ENCODE measurements at places on chromosomes 12 and 14.

DNA sequence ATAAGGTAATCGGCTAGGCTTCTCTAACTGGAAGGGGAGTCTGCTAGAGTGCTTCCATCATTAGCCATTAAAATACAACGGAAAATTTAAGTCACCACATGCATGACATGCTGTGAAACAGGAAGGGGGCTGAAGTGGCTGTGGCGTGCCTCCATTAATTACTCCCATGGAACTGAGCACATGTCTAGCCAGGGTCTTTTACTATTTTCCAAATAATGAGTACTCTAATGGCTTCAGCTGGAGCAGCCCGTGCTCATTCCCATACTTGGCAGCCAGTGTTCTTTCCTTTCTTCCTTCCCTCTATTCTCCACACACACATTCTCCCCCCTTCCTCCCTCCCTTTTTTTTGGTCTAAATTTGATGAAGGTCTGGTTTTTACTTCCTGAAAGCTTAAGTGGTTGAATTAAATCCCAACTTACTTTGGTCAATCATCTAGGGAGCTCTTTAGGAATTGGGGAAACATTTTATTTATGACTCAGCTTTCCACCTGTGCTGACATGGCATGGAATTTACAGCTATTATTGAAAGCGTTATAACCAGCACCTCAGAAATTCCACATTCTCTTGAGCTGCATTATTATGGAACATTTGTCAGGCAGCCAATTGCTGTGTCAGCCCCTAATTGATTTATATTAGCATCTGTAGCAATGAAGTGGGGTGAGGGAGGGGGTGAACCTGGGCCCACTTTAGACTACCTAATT is 72.3 kb downstream of the LRIG3 start:
- no peak for DNase-seq

- no peak for DNase-seq
Measured at GRCh38 chr12:69266036-69266635, 26.8 kb downstream of the CPSF6 start.

DNA sequence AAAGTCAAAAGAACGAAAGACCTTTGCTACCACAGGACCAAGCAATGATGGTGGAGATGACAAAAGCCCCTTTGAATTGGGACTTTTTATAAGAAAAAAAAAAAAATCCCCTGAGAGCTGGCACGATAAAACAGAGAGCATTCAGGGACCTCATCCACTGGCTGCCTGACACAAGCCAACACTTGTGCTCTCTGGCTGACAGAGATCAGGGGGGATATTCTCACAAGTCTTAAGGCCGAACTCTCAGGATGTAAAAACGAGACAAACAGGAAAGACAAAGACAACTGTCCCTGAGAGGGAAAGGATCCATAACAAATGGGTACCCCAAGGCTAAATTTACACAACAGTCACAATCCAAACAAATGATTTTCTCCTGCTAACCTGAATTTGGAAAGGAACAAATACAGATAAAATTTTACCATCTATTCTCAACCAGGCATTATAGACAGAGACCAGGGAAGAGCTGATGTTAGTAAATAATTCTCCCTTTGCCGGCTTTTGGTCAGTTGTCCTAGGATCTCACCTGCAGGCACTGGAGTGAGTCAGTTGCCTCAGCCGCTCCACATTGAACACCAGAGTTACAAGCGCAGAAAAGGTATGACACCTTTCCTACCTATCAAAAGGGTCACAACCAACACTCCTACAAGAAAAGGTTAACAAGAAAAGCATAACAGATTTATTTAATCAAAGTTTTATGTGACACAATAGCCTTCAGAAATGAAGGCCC is 37.9 kb upstream of the GARIN6 start:
- DNase-seq = no peak

GRCh38 chr12:82593143-82593542 is 93.6 kb upstream of the TMTC2 start:
- no peak for DNase-seq

GRCh38 chr12:123253641-123254459 is 17.8 kb downstream of the CDK2AP1 start:
- DNase-seq = no peak

DNA sequence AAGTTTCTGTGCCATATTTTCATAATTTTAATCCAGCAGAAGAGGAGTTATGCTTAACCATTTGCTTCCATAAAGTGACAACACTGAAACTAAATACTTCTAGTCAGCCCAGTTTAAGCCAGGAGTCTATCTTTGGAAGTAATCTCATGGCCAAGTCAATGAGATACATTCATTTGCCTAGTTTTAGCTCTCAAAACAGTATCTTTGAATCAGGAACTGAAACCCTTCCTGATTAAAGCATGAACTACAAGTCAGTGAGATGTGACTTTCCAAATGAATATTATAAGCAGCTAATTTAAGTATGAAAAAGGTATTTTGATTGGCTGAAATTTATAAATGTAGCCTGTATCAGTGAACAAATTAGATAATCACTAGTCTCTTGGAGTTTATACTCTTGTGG is 491.5 kb downstream of the SLC6A15 start:
- no peak for DNase-seq

DNA sequence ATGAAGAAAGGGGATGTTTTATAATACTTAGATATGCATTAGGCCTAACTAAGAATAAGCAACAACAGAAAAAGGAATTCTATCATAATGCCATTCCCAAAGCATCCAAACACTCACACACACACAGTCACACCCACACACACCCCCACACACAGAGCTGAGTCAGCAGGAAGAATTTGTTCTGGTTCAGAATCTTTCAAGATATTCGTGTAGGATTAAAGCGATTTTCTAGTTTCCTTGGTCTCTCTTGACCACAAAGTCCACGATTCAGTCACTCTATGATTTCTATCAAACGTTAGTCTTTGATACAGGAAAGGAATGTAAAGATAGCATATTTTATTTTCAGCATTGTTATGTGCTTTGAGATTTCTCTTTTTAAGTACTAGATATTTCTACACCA is 382.6 kb upstream of the DCN start:
- DNase-seq = peak; percentile 44

- DNase-seq = no peak
Measured at GRCh38 chr12:23168459-23168858, 543.5 kb downstream of the ETNK1 start.

DNA sequence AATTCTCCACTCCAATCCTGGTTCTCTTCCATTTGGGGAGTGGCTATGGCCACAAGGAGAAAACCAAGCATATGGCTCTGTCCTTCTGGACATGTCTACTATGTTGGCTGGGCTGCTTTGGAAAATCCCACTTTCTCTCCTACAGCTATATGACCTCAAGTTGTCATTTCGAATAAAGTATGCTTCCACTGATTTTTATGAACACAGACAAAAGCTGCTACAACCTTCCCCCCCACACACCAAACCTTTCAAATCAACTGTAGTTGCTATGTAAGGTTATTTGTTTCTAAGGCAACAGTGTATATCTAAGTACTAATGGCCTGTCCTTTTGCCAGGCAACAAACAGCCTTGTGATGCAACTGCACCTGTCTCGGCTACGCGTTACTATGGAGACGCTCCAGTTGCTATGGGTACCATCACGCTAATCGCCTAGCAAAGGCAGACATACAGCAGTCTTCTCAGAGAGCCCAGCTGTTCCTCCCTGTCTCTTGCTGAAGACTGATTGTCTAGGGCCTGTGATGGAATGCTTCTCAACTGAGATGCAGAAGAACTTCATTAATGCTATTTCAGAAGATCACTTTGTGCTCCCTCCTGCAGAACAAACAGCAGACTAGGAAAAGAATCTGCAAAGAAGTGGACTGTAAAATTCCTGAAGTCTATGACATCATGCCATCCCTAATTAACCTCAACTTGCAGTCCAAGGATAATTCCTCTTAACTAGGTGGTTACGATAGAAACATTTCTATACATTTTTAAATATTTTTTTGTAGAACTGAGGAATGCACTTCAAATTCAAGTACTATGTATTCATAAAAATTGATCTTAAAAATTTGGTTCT is 67.6 kb downstream of the FOXN3 start:
- no peak for DNase-seq

- peak; percentile 77 for DNase-seq
Measured at GRCh38 chr12:53219292-53219955, 12.4 kb upstream of the ITGB7 start.

- DNase-seq = peak; percentile 26
Measured at GRCh38 chr14:98444077-98444476, 827.9 kb downstream of the BCL11B start.

DNA sequence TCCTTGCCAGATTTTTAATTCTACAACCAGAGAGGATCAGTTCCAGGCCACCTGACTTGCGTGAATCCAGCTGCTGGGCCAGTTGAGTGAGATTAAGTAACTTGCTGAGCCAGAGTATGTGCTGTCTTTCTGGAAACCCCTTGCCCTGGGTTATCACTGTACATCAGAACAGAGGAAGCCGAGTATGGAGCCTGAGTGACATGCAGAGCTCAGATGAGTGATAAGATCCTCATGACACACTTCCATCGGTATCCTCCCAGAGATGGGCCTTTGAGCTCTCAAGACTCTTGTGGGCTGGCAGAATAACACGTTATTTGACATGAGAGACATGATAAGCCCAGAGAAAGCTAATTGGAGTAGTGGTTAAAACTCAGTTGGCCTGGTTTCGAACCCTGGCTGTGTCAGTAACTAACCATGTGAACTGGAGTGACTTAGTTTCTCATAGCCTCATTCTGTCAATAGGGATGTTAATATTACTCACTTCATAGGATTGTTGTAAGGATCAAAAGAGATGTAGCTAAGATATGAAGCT is 388.1 kb downstream of the ZFP36L1 start:
- DNase-seq = no peak

GRCh38 chr12:66493819-66494218 is 185.1 kb downstream of the GRIP1 start:
- no peak for DNase-seq

DNA sequence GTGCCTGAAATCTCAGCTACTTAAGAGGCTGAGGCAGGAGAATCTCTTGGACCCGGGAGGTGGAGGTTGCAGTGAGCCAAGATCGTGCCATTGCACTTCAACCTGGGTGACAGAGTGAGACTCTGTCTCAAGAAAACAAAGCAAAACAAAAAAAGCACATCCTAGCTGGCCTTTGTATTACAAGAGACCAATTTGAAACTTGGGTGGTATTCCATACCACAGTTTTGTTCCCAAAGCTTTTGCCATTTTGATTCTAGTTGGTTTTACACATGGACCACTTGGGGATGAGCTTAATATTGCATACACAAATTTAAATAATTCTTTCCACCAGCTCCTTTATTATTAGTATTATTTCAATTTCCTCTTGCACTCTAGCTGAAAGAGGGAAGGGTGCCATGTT is 276.9 kb upstream of the SLC16A7 start:
- no peak for DNase-seq

DNA sequence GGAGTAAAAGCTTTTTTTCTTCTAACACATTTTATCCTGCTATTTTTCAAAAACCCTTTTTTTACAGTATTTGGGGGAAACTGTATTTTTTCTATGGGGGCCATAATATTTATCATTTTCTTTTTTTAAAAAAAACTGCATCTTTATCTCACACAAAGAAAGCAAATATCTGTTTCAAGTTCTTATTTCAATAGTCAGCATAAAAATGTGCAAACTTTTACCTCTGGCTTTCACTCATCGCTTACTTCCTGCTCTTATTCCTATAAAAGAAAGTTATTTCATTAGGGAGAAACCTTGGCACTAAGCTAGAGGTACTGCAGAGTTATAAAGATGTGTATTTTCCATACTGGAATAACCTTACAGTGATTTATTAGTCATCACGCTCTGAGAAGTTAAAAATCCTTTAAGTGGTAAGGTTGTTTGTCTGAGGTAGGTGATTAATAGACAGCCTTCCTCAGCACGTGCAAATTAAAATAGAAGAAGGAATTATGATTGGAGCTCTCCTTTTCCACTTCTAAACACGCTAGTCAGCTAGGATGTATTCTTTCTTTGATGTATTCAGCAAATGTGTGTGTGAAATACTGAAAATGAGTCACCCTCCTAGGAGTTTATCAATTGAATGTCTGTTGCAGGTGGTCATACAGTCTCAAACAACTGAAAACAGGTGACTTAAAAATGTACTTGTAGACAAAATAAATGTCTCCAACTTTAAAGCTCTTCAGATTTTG is 461.0 kb downstream of the GXYLT1 start:
- DNase-seq = no peak

- DNase-seq = no peak
Measured at GRCh38 chr12:52524241-52524897, 4.2 kb upstream of the KRT5 start.

- no peak for DNase-seq
Measured at GRCh38 chr12:108815875-108816594, 41.3 kb downstream of the SSH1 start.

GRCh38 chr14:61701946-61702345 is 6.6 kb downstream of the HIF1A start:
- no peak for DNase-seq

DNA sequence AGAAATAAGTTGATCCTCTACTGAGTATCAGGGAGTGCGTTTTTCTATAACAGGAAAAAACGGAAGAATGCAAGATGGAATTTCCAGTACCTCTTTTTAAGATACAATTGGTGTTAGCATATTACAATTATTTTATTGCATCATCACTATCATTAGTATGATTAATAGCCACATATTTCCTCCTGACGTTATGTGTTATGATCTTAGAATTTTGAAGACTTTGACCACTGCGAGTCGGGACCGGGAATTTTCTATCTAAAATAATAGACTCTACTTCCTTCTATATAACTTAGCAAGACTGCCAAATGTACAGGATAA is 679 bp upstream of the SAV1 start:
- DNase-seq = no peak

- no peak for DNase-seq
Measured at GRCh38 chr14:103136388-103137271, 13.4 kb downstream of the TNFAIP2 start.

GRCh38 chr12:10235761-10236631 is 23.3 kb downstream of the GABARAPL1 start:
- DNase-seq = peak; percentile 40

DNA sequence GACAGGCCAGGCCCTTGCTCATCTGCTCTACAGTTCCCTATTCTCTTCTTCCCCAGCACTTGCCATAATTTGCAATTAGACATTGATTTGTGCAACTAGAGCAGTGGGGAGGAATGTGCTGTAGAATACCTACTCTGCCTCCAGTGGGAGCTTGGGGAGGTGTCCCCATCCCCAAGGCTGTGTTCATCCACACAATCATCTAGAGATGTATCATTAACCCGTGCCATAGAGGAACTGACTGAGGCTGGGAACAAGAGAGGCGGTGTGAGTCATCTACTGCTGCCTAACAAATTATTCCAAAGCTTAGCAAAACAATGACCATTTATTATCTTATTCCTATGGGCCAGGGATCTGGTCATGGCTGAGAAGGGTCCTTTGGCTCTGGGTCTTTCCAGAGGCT is 5.1 kb upstream of the OTUB2 start:
- no peak for DNase-seq

- no peak for DNase-seq
Measured at GRCh38 chr12:70467918-70468733, 102.0 kb downstream of the KCNMB4 start.

Data from stimulated activated CD4-positive, alpha-beta T cell treated with anti-CD3 and anti-CD28 coated beads, Interleukin-4, amount 100 ng/mL, for 4 hours (primary cell).